Omental fat pad (tissue), 4 donors: ENCODE measurements at places on chromosomes 11 and 22. TPM values are rescaled to one million over a fixed set of nuclear protein-coding genes. Genes with fewer than 3 reads are reported as not detected.

GRCh38 chr22:39214006-39214382 is 30.8 kb downstream of the PDGFB start:
- DNase-seq: no peak

The APOA1 gene
- not detected for total RNA-seq

The NFRKB gene
- total RNA-seq: 35.0 TPM

The DPAGT1 gene
- total RNA-seq: 23.0 TPM

DNA sequence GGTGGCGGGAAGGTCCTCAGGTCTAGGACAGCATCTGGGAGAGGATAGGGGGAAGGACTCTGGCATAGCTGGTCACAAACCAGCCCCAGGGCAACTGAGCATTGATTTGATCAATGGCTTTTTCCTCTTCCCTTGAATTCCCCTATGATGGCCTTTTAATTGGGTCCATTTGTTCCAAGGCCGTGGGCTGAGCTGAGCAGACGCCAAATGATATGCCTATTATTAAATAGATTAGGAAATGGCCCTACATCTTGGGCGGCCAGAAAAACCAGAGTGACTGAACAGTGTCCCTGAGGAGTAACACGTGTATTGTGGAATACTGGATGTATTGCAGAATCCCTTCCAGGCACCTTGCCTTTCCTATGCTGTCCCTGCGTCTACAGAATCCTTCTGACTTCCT is 26.7 kb upstream of the P2RY6 start:
- no peak for DNase-seq

DNA sequence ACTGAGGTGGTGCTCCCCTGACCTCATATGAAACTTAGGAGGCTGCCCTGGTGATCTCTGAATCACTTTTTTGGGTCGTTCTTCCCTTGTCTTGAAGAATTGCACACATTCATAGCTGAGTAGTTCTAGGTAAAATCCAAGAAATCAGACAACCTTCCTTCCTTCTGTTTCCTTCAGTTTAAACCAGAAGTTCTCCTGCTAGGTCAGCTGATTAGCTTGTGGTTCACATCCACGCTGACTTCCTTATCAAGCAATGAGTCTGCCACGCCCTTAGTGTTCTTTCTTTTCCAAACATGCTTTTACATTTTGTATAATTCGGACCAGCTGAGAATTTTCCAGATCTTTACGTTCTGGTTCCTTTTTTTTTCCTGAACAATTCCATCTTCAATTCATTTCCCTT is 892.8 kb downstream of the NTM start:
- no peak for DNase-seq

- DNase-seq: no peak
These were observed 33.3 kb downstream of the ME3 start for GRCh38 chr11:86639137-86639536.

The MMP8 gene
- total RNA-seq: 1.0 TPM

The SLN gene
- total RNA-seq: not detected

DNA sequence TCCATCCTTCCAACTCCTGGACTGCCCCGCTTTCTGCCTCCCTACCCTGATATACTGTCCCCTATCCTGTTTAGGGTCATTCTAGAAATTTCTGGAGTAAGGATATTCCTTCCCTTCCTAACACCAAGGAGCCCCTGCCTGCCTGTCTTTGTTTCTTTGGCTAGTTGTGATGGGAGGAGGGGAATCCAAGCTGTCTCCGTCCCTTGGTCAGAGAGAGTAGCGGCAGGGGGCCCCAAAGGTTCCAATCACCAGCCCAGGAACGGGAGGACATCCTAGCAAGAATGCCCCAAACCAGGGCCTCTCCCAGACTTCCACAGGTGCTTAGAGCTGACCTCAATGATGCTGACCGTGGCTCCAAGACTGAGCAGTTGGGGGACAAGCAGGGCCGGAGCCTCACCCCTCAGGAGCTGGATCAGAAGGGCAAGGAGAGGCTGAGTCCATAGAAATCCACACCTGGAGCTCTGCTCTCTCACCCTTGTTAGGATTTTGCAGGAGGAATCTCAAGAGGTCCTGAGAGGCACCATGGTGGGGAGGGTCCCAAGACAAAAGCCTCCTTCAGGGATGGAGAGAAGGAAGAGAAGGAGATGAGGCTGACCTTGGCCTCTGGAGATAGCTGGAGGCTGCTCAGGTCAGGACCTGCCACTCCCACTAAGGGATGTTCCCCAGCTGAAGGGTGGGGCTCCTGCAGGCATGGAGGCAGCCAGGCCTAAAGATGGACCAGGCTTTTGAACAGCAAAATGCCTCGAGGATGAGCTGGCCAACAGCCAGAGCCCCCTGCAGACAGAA is 13.6 kb downstream of the SLC22A12 start:
- no peak for DNase-seq

The GDPD4 gene
- total RNA-seq: not detected

- DNase-seq: no peak
These were observed 12.6 kb downstream of the OR5A2 start for GRCh38 chr11:59413646-59414045.

DNA sequence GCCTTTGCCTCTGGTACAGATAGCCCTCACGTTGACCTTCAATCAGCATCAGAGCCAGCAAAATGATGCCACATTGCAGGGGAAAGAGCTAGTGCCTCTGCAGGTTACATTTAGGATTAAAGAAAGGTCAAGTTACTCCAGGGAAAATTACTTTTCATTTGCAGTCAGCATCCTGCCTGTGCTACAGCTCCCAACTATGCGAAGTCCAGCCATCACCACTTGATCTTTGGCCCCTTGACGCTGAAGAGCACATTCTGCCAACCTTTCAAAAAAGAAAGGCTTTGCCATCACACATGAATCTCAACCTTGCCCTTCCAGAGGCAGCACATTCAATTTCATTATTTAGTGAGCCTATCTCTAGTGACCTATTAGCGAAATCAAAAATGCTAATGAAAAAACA is 11.3 kb downstream of the FJX1 start:
- DNase-seq: no peak

DNA sequence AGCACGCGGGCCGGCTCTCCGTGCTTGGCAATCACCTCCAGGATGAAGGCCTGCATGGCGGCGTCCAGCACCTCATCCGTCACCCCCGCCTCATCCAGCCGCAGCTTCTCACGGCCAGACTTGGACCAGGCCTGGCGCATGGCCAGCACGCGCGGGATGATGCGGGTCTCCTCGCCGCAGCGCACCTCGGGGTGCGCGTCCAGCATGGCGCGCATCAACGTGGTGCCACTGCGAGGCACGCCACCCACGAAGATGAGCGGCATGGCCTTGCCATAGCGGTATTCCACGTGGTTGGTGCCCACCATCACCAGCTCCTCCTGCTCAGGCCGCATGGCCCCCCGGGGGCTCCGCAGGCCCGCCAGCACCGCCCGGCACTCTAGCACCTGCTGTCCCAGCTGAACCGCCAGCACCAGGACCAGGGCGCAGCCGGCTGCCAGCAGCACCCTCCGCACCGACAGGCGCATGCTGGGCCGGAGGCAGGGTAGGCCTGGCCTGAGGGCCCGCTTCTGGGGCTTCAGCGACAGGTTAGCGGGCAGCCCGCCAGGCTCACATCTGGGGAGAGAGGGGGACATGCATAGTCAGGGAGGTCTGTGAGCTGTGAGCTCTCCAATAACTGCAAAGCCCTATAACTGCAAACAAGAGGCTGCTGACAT is 29.0 kb upstream of the TFIP11 start:
- no peak for DNase-seq

The OR5T1 gene
- not detected for total RNA-seq

DNA sequence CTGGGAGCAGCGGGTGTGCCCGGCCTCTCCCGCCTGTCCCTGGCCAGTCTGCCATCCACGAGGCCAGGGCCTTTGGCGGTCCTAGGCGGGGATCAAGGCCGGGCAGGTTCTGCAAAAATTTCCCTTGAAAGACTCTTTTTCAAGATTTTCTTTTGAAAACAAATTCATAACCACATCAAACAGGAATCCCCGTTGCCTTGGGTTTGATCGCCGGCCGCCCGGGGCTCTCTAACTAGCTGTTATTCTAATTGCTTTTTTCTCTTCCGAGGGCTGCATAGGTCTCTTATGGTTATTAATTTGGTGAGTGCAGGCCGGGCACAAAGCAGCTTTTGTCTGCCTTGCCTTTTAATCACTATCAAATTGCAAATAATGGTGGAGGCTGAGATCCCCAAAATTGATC is 42.0 kb downstream of the CDKN1C start:
- DNase-seq: no peak

GRCh38 chr11:31987118-31988005 is 103.5 kb upstream of the RCN1 start:
- DNase-seq: no peak

The COMT gene
- total RNA-seq: 166 TPM

The MED17 gene
- total RNA-seq: 24.1 TPM

The SCGB1D2 gene
- total RNA-seq: not detected

DNA sequence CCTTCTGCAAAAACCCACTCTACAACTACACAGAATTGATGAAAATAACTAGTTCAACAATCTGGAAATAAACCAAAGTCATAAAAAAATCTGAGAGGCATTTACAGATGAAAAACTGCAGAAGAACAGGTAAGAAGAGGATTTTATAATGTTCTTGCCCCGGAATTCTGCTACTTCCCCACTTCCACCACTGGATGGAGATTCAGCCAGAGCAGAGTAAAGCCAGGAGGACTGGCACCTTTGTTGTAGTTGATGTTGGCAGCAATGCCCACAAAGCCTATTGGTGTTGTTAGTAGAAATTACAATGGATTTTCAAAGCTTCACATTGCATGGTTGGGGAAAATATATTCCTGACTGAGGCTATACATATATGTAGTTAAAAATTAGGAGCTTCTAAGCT is 640.2 kb downstream of the LRRC4C start:
- no peak for DNase-seq

- DNase-seq: no peak
These were observed 6.4 kb downstream of the CCND1 start for GRCh38 chr11:69647390-69647748.

- no peak for DNase-seq
These were observed 21.0 kb downstream of the WEE1 start for GRCh38 chr11:9594267-9595046.

- DNase-seq: no peak
These were observed 23.8 kb upstream of the C11orf96 start for GRCh38 chr11:43918662-43919061.

The ZW10 gene
- total RNA-seq: 10.7 TPM

The SMIM35 gene
- not detected for total RNA-seq

- DNase-seq: no peak
These were observed 181.1 kb downstream of the CTTN start for GRCh38 chr11:70579316-70579955.

The C11orf16 gene
- total RNA-seq: not detected

The SLC15A3 gene
- total RNA-seq: 56.0 TPM

GRCh38 chr11:2269601-2270321 is 627 bp downstream of the ASCL2 start:
- peak; percentile 14 for DNase-seq

DNA sequence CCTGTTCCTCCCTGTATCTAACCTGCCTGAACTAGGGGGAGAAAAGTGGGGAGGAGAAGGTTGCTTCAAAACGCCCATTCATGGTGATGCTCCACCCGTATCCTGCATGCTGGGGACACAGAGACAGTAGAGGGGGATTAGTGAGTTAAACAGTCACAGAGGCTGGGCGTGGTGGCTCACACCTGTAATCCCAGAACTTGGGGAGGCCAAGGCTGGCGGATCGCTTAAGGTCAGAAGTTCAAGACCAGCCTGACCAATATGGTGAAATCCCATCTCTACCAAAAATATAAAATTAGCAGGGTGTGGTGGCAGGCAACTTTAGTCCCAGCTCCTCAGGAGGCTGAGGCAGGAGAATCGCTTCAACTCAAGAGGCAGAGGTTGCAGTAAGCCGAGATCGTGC is 1.8 kb upstream of the DENND5A start:
- DNase-seq: no peak

DNA sequence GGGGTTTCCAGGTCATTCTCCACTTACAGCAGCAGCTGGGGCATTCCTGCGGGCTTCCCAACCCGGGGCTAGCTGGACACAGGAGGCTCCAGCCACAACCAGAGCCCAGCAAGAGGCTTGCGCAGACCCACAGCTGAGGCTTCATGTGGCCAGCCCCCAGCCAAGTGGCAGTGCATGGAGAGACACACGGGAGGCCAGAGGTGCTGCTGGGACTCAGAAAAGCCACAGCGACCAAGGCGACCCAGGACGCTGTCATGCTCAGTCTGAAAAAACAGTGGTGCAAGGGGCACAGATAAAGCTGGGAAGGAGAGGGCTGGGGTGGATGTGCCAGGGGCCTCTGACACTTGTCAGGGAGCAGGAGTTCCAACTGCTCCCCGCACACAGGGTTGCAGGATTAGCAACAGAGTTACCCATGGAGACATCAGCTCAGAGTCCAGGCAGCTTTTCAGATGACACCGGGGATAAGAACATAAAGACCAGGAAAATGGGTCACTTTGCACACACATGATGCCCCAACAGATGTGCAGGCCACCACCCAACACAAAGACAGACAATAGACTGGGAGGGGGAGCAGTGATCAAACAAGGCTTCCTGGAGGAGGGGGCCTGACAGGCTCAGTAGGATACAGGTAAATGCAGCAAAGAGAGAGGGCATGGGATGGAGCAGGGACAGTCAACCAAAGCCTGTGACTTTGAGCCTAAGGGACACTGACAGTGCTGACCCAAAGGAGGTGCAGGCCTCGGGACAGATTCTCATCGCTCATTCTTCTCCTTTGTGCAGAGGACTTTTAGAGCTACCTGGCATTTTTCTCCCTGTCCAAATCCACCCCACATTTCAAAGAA is 6.9 kb upstream of the NEAT1 start:
- DNase-seq: no peak

- no peak for DNase-seq
These were observed 152.2 kb downstream of the ADAMTS15 start for GRCh38 chr11:130600616-130601015.

DNA sequence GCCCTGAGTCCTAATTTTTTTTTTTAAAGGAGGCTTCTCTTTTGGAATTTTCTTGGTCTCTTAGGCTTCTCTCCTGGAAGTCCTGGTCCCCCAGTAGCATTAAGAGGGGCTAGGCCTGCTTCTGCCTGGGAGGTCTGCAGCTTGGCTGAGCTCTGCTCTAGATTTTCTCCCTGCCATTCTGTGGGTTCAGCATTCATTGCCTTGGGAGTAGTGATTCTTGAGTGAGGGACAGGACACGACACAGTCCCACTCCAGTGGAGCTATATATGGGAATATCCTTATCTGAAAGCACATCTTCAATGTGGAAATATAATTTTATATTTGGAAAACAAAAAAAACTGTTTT is 3.7 kb downstream of the IGSF22 start:
- DNase-seq: no peak

- DNase-seq: no peak
These were observed 17.2 kb upstream of the UVRAG start for GRCh38 chr11:75797792-75798191.

The RAB38 gene
- 11.8 TPM for total RNA-seq
